Activated T-cell treated with anti-CD3 and anti-CD28 coated beads for 4 hours (primary cell): ENCODE measurements at places on chromosomes 7 and 10.
A peak's percentile ranks its signal among the peaks of the same experiment; 100 is the strongest.

- DNase-seq, result no peak
These were observed 175.3 kb upstream of the RHEB start for GRCh38 chr7:151694828-151695580.

GRCh38 chr7:150735596-150736358, 1.4 kb upstream of the GIMAP5 start:
- no peak for DNase-seq

GRCh38 chr10:47018026-47018735, 107.0 kb downstream of the PTPN20 start:
- DNase-seq, result no peak

DNA sequence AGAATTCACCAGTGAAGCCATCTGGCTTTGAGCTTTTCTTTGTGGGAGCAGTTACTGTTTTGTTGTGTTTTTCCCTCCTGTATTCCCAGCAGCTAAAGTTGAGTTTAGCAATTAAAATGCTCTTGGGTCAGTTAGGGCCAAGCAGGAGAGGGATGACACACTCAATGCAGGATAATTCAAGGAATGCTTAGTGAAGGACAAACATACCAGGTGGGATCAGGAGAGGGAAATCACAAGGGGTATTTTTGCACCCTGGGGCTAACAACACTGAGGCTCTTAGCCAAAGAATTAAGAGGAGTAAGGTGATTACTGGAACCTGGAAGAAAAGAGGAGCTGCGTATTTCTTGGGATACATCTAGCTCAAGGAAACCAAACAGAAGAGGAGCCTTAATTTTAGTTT, 82.4 kb upstream of the KCND2 start:
- no peak for DNase-seq

GRCh38 chr10:48358162-48358561, 51.7 kb downstream of the MAPK8 start:
- no peak for DNase-seq

GRCh38 chr7:85023066-85023712, 163.7 kb downstream of the SEMA3D start:
- peak; percentile 3 for DNase-seq

DNA sequence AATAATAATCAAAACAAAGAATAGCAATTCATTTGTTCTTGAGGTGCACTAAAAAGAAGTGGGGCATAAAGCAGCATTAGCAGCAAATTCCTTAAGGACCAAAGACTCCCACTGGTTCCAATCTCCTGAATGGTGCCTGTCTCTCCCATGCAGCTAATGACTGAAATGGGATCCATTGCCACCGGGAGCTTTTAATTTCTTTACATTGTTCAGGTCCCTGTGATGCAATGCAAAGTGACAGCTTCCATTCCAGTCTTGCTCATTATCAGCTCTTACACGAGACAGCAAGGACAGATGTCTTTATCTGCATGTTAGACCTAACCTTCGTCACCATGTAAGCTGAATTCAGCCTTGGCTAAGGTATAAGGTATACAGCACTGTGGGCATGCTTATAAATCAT, 148.1 kb downstream of the POU6F2 start:
- no peak for DNase-seq

GRCh38 chr7:80832006-80832405, 86.8 kb downstream of the SEMA3C start:
- DNase-seq, result no peak

DNA sequence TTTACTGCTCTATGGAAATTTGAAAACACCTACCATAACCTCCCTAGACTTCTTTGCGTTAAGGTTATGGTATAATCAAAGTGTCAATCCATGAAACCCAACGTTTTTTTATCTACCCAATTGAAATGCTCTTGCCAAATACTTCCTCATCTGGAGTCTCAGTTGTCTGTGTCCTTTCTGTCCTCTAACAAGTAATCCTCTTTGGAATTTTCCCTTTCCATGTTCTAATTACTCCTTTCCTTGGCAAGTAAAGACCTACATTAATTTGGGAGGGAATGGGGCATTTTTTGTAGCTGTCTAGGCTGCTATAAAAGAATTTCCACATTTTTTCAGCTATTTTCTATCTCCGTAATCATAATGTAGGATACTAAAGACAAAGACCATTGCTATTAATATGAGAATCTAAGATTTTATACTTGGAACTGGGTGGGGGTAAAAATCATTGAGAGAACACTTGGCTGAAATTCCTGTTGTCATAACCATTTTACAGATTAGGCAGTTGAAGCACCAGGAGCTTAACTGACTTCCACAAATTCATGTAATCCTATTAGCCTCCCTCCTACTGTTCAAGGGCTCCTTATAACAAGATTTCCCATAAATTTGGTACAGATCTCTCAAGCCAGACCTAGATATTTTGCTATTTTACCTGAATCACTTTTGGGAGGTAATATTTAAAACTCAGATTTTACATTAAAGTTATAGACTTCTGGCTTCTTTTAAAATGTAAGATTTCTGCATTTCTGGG, 1307.6 kb downstream of the XPNPEP1 start:
- no peak for DNase-seq

- no peak for DNase-seq
These were observed 13.8 kb upstream of the HOXA2 start for GRCh38 chr7:27116031-27116961.

DNA sequence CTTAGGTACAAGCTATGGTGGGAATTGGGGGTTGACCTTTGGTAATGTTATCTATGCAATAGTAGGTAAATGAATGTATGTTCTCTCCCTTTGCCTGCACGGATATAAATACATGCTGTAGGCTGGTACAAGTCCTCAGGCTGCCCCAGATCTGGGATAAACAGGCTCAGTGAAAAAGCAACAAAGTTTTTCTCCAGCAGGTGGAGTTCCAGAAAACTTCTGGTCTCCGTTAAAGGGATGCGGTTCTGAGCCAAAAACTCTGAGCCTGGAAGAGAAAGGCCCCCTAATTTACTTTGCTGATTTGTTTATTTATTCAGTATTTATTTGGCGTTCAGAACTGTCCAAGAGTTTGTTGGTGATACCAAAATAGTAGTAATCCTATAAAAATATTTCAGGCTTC, 204.7 kb downstream of the ADRA2A start:
- DNase-seq, result no peak

DNA sequence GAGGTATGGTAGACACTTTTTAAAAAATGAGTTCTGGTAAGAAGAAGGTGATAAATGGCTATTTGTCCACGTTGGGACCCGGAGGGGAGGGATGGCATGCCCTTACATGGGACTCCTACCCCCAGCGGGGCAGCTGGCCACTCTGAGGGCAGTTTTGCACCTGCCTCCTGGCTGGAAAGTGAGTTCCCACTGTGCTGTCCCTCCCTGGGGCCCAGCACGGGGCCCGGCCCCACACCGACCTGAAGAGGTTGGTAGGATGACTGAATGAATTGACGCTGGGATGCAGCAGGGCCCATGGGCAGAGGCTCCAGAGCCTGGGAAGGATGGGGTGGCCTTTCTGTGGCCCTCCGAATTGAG, 601 bp upstream of the AEBP1 start:
- no peak for DNase-seq

GRCh38 chr7:16627236-16627635, 18.3 kb downstream of the ANKMY2 start:
- no peak for DNase-seq

DNA sequence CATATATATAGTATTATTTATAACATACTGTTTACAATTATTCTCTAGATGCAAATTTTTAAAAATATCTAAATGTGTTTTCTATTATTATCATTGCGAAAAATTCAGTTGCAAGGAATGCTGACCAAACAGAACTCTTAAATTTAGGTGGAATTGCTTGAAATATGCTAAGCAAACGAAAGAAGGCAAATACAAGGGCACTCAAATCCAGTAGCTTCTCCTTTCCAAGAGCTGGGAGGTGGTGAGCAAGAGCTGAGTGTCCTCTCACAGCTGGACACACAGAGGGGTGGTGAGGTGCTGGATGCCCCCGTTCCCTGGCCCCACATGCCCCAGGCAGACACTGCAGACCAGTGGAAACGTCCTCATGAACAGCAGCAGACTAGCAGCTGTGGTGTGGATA, 166.0 kb downstream of the TAX1BP1 start:
- no peak for DNase-seq

GRCh38 chr7:40455485-40455884, 320.7 kb downstream of the SUGCT start:
- no peak for DNase-seq

DNA sequence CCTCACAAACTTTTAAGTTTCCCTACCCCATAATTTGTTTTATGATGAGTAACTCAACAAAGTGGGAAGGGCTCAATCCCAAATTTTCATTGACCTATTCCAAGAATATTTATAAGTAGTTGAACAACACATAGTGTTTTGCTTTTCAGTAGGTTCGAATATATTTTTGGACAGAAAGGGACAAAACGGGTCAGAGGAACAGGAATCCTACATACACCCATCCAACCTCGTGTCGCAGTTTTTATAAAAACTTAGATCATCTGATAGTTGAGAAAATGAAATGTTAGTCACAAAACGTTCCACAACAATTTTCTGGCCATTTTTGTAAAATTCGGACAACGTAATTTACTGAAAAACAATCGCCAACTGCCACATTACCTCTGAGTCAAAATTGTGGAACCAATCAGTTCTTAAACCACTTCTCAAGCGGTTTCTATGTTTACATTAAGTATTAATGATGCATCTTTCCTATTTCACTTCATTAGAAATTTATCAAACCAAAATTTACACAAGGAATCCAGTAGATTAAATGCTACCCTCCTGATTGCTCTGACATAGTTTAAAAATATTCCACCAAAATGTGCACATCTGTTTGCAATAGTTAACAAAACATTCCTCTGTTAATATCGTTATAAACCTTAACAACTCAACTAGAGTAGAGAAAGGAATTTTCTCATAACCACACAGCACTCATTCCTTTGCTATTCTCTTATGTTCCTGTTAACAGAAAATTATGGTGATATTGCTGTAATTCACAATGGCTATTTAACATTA, 6.3 kb downstream of the WNT16 start:
- no peak for DNase-seq

DNA sequence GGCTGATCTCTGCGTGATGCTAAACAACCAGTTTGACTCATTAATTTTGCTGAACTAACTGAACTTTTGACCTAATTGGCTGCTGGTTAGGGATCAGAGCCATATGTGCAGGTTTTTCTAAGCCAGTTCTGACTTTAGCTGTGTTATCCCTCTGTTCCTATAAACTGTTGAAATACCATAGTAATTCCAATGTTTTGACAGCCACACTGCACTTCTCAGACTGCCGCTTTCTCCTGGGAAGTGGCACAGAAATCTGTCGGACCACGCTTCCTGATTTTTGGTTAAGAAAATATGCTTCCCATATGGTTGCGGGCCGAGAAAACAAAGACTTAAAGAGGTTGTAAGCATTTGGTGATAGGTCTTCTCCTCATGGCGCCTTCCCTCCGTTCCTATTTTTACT, 42.3 kb downstream of the TBXAS1 start:
- DNase-seq, result no peak

- DNase-seq, result no peak
These were observed 61.2 kb upstream of the ODAD2 start for GRCh38 chr10:28060031-28060607.

DNA sequence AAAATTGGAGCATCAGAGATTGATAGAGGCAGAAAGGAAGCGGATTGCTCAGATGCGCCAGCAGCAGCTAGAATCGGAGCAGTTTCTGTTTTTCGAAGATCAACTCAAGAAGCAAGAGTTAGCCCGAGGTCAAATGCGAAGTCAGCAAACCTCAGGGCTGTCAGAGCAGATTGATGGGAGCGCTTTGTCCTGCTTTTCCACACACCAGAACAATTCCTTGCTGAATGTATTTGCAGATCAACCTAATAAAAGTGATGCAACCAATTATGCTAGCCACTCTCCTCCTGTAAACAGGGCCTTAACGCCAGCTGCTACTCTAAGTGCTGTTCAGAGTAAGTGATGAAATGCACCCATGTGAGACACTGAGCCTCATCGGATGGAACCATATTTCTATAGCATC, 33.1 kb downstream of the STAMBPL1 start:
- DNase-seq, result no peak

- no peak for DNase-seq
These were observed 74.0 kb upstream of the EN2 start for GRCh38 chr7:155383756-155384491.

DNA sequence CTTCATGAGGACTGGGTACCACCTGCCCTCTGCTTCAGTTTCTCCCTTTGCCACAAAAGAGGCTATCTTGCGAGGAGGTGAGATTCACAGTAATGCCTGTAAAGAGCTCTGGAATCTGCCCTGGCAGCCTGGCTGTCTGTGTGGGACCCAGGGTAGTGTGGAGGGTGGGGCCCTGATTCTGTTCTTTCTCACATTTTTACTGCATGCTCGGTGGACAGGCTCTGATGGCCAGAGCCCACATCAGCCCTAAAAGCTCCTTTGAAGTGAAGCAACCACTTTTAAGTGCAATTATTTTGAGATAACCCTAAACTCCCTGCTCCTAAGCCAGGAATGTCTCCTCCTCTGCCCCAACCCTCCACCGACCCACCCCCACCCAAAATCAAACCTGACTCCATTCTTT, 92.1 kb upstream of the PODXL start:
- no peak for DNase-seq

DNA sequence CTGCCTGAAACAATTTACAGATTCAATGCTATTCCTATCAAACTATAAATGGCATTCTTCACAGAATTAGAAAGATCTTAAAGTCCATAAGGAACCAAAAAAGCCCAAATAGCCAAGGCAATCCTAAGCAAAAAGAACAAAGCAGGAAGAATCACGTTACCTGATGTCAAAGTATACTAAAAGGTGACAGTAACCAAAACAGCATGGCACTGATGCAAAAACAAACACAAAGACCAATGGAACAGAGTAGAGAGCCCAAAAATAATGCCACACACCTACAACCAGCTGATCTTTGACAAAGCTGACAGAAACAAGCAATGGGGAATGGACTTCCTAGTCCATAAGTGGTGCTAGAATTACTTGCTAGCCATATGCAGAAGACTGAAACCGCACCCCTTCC, 166.0 kb downstream of the KMT2E start:
- no peak for DNase-seq

GRCh38 chr10:65762311-65762710, 1163.5 kb upstream of the LRRTM3 start:
- no peak for DNase-seq

- DNase-seq, result no peak
These were observed 93.4 kb downstream of the SNX13 start for GRCh38 chr7:17846935-17847334.

GRCh38 chr7:8418629-8419245, 14.7 kb upstream of the NXPH1 start:
- peak; percentile 42 for DNase-seq

- DNase-seq, result no peak
These were observed 96.9 kb upstream of the PPP1R9A start for GRCh38 chr7:94810496-94810895.

DNA sequence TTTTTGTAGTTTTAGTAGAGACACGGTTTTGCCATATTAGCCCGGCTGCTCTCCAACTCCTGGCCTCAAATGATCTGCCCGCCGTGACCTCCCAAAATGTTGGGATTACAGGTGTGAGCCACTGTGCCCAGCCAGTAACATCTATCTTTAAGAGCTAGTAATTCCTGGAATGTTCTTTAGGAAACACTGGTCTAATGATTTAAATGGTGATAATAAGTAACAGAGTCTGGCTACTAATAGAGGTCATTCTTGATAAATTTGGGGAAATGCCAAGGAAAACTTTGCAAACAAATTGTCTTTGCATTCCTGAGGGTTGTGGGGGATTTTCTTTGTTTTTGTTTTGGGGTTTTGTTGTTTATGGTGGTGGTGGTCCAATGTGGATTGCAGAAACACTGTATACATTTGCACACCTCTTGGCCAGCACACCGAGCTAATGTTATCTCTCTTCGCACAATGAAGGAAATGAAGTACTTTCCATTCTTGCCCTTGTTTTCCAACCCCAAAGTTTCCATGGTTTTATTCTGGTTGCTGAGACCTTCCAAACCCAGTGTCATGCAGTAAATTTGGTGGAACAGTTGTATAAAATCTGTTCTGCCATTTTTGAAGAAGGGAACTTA, 51.3 kb upstream of the WIPF3 start:
- no peak for DNase-seq
